ENCODE measurements at places on chromosomes 7 and 10. TPM values are rescaled to one million over a fixed set of nuclear protein-coding genes. Genes with fewer than 3 reads are reported as not detected.

Gene MYH16
- 0.43 TPM for total RNA-seq

Gene MMRN2
- 2.0 TPM for total RNA-seq

Gene SMO
- total RNA-seq: 4.2 TPM

Gene TFPI2
- 1,118 TPM for total RNA-seq

Gene NEUROG3
- total RNA-seq: not detected

Gene NUTM2A
- 0.66 TPM for total RNA-seq

Gene RABGEF1
- total RNA-seq: 69.7 TPM

Gene ST8SIA6
- total RNA-seq: 0.14 TPM

Measured in placental pericyte (primary cell).